ENCODE measurements at places on chromosomes 6 and 20.
A peak's percentile ranks its signal among the peaks of the same experiment; 100 is the strongest.

- DNase-seq: no peak
Observed at GRCh38 chr6:73802366-73802765, 106.4 kb downstream of the CD109 start.

DNA sequence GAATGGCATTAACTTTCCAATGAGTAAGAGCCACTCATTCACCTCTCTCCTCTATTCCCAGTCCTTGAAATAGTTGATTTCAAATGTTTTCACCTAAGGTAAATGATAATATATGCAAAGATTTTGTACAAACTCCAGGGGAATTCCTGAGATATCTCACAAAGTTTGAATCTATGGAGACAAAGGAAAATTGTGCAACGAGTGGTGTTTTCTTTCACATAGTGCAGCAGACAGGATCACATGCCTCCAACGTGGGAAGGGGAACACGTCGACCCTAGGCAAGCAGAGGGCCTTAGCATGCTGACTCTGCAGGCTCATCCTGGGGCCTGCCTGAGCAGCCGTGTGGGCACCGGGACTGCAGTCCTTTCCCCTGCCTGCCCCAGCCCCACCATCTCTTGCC lies 195.6 kb upstream of the THBS2 start:
- no peak for DNase-seq

DNA sequence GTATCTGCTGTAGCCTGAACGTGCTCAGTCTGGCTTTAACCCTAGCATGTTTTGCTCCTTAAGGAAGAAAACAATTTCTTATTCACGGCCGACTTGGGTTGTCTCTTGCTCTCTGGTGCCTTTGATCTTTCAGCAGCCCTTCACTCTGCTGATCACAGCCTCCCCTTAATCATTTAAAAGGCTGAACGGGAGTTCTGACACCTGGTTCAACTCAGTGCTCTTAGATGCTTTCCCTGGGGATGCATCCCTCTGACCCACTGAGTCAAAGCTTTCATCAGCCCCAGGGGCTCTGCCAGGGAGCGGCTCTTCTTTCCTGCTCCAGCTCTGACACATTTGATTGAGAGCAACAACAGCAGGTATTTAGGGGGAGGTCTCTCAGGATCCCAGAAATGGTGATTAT lies 79.0 kb upstream of the FYN start:
- no peak for DNase-seq

DNA sequence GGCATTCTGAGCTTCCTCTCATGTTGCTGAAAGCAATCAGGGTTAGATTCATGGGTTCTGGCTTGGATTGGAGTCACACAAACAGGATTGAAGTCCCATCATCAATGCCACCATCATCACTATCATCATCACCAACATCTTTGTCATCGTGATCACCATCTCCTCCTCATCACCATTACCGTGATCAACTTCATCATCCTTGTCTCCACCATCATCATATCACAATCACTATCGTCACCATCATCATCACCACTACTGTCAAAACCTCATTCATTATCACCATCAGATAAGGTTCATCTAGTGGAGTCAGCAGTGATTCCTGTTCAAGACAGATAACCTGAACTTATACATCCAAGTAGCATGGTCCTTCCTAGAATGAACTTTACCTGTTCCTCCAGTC lies 193.8 kb upstream of the RIN2 start:
- DNase-seq: no peak

DNA sequence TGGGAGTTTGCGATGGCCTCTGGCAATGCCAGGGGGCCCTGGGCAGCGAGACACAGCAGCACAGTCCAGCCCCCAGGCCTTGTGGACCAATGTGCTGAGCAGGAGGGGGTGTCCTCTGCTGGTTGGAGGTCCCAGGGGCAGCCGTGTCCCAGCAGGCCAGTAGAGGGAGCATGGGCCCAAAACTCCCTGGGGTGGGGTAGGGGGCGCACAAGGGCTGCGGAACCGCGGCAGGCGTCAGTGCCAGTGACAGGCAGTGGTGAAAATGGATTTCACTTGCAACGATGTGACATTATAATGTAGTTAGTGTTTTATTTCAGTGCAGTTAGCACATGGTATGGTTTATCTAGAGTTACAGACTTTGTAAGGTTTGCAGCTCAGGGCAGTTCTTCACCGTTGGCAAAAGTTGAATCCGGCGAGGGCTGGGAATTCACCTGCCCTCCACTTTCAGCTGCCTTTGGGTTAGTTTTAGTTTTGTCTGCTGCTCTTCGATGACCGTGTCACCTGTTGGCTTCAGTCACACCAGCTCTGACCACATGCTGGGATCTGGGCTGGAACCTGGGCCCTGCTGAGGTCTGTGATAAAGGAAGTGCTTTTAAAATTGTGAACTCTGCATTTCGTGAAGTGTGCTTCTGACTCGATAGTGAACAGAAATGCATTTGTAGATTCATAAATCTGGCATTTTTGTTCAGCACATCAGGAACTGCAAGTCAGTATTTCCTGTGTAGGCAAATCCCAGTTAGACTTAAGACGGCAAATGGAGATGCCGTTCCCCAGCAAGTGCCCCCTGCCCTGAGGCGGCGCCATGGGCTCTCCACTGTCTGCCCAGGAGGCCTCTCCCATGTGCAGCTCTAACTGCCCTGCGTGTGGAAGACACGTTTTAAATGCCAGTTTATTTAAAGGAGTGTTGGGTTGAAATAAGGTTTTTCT lies 46.8 kb downstream of the PYGB start:
- peak; percentile 49 for DNase-seq

DNA sequence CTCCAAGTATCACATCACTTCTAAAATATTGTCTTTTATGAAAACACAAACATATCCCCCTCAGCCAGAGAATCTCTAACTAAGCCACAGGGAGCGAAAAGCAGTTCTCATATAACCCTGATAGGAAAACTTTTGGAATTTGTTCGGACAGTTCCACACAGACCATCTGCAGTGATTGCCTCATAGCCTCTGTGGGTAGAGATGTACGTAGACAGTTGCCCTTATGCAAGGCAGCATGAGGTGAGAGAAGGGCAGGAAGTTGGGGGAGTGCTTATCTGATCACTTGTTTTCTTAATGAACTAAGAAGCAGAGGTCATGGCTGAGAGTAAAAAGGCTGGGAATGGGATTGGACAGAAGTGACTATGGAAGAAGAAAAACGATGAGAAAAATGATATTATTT lies 39.6 kb downstream of the SLC23A2 start:
- peak; percentile 39 for DNase-seq

DNA sequence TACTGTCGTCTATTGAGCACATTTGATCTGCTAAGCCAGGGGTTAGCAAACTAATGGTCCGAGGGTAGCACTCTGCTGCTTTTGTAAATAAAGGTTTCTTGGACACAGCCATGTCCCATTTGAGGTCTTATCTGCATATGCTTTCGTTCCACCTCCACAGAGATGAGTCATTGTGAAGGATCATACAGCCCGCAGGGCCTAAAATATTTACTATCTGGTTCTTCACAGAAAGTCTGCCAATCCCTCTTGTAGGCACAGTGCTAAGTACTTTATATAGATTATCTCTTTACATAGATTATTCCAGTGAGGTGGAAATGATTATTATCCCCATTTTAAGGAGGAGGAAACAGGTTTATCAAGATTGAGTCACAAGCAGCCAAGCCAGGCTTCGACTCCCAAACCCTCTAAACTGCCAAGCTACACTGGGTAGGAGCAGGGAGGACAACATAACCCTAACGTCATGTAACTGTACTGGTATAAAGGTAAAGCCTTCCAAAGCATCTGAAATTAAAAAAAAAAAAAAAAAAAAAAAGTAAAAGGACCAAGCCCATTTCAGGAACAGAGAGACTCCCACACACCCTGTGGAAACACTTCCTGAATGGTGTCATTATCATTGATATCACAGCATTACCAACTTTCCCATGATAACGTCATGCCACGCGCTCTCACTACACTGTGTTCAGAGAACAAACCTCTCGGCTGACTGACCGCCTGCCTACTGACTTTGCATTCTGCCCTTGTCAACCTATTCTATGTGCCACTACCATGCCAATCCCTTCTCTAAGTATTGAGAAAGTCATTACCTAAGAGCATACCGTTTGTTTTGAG lies 101.0 kb downstream of the KIF16B start:
- no peak for DNase-seq
